ENCODE measurements at places on chromosomes 4 and X.

DNA sequence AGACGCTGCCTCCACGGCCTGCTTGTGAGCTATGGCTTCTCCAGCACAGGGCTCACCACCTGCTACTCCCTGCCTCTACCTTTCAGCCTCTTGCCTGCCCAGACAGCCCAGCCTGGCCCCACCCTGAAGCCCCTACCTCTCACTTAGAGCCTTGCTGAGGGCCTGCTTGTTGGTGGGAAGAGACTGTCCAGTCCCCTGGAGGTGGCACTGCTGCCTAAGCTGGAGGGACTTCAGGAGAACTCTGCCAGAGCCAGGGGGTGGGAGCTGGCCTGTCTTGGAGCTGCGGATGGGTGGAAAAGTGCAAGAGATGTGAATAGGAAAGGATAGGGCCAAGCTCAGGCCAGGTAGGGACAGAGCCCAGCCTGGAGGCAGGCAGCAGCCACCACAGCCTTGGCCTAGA lies 2.7 kb upstream of the ZNF185 start:
- H3K27ac ChIP-seq, result no peak overlapping the region
- no peak for DNase-seq
- H3K4me1 ChIP-seq, result no peaks in the 10 kb centered on the region

GRCh38 chr4:72340803-72341431 lies 228.1 kb downstream of the ADAMTS3 start:
- no peaks in the 10 kb centered on the region for H3K27me3 ChIP-seq
- H3K4me3 ChIP-seq, result no peak overlapping the region
- no peak overlapping the region for H3K27ac ChIP-seq
- no peak for DNase-seq
- no peaks in the 10 kb centered on the region for H3K4me1 ChIP-seq
- no peaks in the 10 kb centered on the region for H3K36me3 ChIP-seq

DNA sequence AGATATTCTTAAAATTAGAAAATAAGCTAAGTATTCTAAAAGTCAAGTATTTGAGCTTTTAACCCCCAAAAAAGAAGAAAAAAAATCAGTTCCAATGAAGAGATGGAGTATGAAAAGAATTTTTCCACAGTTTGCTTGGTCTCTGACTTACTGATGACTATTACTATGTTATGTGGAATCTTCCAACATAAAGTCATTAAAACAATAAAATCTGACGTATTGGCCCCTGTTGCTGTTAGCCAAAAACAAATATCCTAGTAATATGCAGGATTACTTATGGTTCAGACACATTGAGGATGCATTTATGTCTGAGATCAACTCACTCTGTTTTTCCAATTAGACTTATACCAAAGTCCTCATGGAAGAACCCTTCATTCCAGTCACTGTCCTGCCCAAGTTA lies 517.2 kb upstream of the ADGRL3 start:
- no peak overlapping the region for H3K27ac ChIP-seq
- DNase-seq, result no peak
- no peaks in the 10 kb centered on the region for H3K27me3 ChIP-seq
- no peak overlapping the region for H3K4me3 ChIP-seq

- H3K36me3 ChIP-seq, result peaks cover 15% of the 10 kb centered on the region
- no peaks in the 10 kb centered on the region for H3K27me3 ChIP-seq
- H3K4me1 ChIP-seq, result no peaks in the 10 kb centered on the region
- no peak overlapping the region for H3K4me3 ChIP-seq
- DNase-seq, result no peak
- H3K27ac ChIP-seq, result no peak overlapping the region
Measured at GRCh38 chr4:103111598-103111997, 12.0 kb upstream of the BDH2 start.

DNA sequence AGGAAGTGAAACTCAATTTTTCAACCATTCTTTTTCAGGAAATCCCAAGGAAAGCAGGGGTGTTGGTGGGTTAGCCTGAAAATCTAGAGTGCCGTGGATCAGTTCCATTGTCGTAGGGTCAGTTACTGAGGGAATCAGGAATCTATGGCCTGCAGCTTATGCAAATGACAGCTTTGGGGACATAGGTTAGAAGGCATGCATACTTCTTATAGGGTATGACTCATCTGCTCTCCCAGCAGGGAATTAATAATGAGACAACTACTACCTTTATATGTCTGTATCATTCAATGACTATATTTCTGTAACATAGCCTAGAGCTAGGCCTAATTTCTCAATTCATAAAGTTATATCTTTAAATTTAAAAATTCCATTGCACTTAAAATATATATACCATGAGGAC lies 36.6 kb downstream of the ZNF41 start:
- DNase-seq, result no peak
- H3K4me3 ChIP-seq, result no peak overlapping the region
- peaks cover 5% of the 10 kb centered on the region for H3K36me3 ChIP-seq
- H3K27ac ChIP-seq, result no peak overlapping the region

DNA sequence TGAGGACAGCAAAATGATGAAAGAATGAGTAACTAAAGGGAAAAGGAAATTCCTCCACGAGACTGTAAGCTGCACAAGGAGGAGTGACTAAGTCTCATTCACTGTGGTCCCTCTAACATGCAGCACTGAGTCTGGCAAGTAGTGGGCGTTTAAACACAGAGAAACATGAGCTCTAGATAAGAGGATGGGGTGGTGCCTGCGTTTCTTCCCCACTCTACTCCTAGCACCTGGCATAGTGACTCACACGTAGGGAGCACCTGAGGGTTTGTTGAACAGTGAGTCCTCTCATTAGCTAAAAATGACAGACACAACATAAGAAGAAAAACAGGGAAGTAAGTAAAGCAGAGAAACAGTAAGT lies 105.8 kb upstream of the CBR4 start:
- H3K27me3 ChIP-seq, result no peaks in the 10 kb centered on the region
- H3K27ac ChIP-seq, result no peak overlapping the region
- DNase-seq, result no peak

DNA sequence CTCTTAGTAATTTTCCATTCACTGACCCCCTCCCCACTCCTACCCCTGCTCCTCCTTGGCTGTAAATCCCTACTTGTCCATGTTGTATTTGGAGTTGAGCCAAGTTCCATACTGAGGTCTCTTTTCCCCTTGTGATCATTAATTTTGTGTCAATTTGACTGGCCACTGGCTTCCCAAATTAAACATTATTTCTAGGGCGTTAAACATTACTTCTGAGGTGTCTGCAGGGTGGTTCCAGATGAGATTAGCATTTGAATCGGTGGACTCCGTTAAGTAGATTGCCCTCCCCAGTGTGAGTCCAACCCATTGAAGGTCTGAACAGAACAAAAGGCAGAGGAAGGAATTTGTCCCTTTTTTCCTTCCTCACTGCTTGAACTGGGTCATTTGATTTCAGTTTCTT lies 25.7 kb downstream of the SLC39A8 start:
- H3K4me3 ChIP-seq, result no peak overlapping the region
- peaks cover 10% of the 10 kb centered on the region for H3K4me1 ChIP-seq
- no peak overlapping the region for H3K27ac ChIP-seq
- H3K36me3 ChIP-seq, result no peaks in the 10 kb centered on the region

Measured in neuronal stem cell (in vitro differentiated cells).